ENCODE measurements at places on chromosomes 2 and 18.

- DNase-seq: no peak
These were observed 61.7 kb downstream of the TCF7L1 start for GRCh38 chr2:85194780-85195480.

DNA sequence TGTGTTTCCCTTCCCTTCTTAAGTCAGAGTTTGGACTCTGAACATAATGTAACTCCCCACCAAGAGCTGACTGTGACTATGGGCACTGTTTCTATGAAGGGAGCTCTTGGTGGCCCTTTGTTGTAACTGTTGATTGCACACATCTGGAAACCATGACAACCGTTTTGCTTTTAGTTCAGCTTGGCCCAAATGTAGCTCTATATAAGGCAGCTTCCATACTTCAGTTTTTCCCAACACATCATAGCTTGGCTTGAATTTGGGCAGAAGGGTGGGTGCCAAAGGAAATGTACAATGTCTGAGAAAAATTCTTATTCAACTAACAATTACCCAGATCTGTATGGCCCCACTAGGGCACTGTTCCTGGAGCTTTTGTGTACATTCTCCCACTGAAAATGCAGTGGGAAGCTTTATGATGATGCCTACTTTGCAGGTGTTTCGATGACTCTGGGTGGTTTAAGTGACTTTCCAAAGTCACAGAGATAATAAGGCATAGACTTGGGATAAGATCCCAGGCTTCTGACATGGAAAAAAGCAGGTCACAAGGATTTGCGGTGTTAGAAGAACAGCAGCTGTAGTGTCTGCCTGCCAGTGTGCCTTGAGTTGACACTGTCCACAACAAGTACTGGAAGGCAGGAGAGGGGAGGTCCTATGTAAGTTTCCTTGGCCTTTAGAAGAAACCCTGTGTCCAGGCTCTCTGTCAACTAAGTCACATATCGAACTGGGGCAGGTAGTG, 2.4 kb upstream of the CETN1 start:
- no peak for DNase-seq

- DNase-seq: no peak
These were observed 5.4 kb upstream of the SATB2 start for GRCh38 chr2:199462956-199463692.

GRCh38 chr2:127423880-127424279, 5.7 kb downstream of the PROC start:
- DNase-seq: no peak

GRCh38 chr18:59008302-59008974, 131.2 kb upstream of the SEC11C start:
- DNase-seq: no peak

DNA sequence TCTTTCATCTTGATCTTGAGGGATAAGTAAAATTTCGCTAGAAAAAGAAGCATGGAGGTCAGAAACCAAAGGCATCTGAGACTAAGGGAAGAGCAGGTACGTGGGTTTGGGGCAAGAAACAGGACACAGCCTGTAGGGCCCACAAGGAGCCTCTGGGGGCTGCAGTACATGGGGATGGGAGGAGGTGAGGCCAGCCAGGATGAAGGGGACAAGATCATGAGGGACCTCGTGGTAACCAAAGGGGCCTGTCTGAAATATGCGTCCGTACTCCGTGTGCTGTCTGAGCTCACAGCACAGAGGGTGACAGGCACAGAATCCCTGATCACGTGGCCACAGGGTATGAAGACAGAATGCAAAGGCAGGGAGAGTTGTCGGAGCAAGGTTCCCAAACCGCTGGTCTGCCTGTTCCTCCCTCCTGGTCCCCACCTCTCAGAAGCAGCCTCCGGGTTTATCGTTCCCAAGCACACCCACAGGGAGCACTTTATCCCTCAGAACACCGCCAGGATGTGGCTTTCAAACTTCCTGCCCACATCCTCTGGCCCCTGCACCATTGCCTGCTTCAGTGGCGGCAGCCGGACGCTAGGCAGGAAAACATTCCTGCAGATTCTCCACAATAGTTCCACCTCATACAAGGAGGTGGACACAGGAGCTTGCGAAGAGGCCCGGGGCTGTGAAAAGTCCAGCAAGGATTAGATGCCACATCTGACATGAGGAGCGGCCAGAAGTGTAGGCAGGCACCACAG, 12.0 kb downstream of the TMEM163 start:
- no peak for DNase-seq

GRCh38 chr2:207766697-207767460, 2.8 kb downstream of the FZD5 start:
- no peak for DNase-seq

GRCh38 chr2:5319493-5319892, 372.7 kb upstream of the SOX11 start:
- no peak for DNase-seq
